ENCODE measurements at places on chromosomes 4 and X. TPM values are rescaled to one million over a fixed set of nuclear protein-coding genes. Genes with fewer than 3 reads are reported as not detected.

Gene MAPK10
- not detected for total RNA-seq

Gene NIPAL1
- total RNA-seq, result 1.1 TPM

GRCh38 chr4:68401231-68401630 lies 46.0 kb upstream of the TMPRSS11E start:
- DNase-seq, result no peak

GRCh38 chrX:111354496-111354895 lies 57.5 kb downstream of the DCX start:
- DNase-seq, result no peak

- DNase-seq, result no peak
Observed at GRCh38 chrX:18286322-18286831, 65.7 kb upstream of the BEND2 start.

Measured in activated naive CD8-positive, alpha-beta T cell treated with anti-CD3 and anti-CD28 coated beads, Interleukin-2, amount 10 ng/mL, durations not matched to agents 7 days and 5 days (primary cell).